ENCODE measurements at places on chromosomes 16 and 17.

GRCh38 chr16:11328172-11329070 is 16.8 kb upstream of the RMI2 start:
- no peak for DNase-seq

DNA sequence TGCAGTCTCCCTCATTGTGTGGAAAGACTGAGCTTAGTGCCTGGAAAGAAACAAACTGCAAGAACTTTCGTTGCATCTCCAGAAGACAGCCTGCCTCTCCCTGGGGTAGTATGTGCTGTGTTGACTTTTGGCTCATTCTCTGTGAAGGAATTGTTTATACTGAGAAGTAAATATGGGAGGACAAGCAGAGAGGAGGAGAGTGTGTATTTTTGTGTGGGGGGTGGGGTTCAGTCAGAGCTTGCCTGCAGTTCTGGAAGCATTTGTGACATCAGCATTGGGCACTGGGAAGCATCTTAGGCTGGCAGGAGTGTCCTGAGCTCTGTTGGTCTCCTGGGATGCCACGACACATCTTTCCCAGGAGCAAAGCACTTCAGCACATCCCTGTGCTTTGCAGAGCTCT is 147.9 kb downstream of the HS3ST3B1 start:
- DNase-seq = no peak

- DNase-seq = no peak
Measured at GRCh38 chr16:9279291-9280068, 188.0 kb downstream of the HAPSTR1 start.

- DNase-seq = no peak
Measured at GRCh38 chr16:7324321-7324720, 8.3 kb upstream of the RBFOX1 start.

GRCh38 chr17:7020894-7021664 is 1.8 kb upstream of the BCL6B start:
- DNase-seq = no peak
